ENCODE measurements at places on chromosomes 3 and 15. TPM values are rescaled to one million over a fixed set of nuclear protein-coding genes. Genes with fewer than 3 reads are reported as not detected.

DNA sequence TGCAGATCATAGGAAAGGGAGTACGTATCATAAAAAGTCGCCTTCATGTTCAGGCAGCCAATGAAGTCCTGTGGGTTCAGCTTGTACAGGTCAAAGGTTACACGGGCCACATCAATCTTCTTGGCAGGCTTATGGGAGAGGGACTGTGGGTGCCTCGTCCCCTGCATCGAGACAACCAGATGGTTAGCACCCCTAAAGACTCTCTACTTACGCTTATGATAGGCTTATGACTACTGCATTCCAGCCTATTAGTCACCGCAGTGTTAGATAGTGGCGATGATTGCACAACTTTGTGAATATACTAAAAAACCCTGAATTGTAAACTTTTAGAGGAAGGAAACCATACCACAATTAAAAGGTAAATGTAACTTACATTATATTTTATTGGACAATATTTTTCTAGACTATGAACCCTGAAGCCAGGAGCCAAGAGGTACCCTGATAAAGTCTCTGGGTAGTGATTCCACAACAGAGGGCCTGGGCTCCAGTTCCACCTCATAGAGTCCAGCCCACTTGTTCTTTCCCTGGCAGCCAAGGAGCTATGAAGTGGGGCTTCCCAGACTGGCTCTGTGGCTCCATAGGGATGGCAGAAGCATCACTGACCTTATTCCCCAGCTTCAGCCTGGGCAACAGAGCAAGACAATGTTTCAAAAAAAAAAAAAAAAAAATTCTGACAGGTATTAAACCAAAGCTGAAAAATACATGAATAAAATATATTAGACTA lies 2.5 kb upstream of the FANCD2 start:
- no peak for DNase-seq
- H3K4me1 ChIP-seq, result peaks cover 33% of the 10 kb centered on the region

- H3K4me3 ChIP-seq, result no peak overlapping the region
- no peak for DNase-seq
- no peak overlapping the region for H3K27ac ChIP-seq
- H3K27me3 ChIP-seq, result no peaks in the 10 kb centered on the region
- no peaks in the 10 kb centered on the region for H3K36me3 ChIP-seq
These were observed 39.4 kb upstream of the UBL7 start for GRCh38 chr15:74500401-74500800.

DNA sequence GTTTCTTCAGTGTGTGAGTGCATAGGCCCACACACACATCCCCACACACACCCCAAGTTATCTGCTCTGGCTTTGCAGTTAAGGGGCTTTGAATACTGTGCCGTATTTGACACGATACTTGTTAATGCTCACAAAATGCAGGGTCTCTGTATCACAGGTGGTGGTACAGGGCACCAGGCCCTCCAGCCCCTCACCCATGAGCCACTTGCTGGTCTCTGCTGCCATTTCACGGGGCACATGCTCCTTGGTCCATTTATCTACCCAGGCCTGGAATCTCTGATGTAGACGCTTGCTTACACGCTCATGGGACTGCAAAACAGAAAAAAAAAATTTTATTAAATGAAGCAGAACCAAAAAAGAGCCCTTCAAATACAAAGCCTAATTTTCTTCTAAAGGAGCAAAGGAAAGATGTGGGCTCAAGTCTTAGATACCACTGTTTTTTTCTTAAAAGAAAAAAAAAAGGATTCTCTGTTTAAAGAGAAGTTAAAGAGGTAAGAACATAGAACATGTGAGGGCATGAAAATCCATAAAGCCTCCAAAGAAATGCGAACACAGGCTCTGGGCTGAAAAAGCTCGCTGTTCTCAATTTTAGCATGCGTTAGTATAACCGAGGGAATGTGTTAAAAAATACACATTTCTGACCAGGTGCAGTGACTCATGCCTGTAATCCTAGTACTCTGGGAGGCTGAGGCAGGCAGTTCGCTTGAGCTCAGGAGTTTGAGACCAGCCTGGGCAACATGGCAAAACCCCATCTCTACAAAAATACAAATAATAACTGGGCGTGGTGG lies 3.7 kb upstream of the MAN2C1 start:
- peaks cover 60% of the 10 kb centered on the region for H3K36me3 ChIP-seq
- no peak overlapping the region for H3K27ac ChIP-seq
- peaks cover 27% of the 10 kb centered on the region for H3K4me1 ChIP-seq
- H3K27me3 ChIP-seq, result no peaks in the 10 kb centered on the region

- no peak overlapping the region for H3K27ac ChIP-seq
- no peaks in the 10 kb centered on the region for H3K27me3 ChIP-seq
- no peak overlapping the region for H3K4me3 ChIP-seq
- peaks cover 4% of the 10 kb centered on the region for H3K4me1 ChIP-seq
- no peak for DNase-seq
These were observed 13.7 kb downstream of the ACSBG1 start for GRCh38 chr15:78220713-78221112.

DNA sequence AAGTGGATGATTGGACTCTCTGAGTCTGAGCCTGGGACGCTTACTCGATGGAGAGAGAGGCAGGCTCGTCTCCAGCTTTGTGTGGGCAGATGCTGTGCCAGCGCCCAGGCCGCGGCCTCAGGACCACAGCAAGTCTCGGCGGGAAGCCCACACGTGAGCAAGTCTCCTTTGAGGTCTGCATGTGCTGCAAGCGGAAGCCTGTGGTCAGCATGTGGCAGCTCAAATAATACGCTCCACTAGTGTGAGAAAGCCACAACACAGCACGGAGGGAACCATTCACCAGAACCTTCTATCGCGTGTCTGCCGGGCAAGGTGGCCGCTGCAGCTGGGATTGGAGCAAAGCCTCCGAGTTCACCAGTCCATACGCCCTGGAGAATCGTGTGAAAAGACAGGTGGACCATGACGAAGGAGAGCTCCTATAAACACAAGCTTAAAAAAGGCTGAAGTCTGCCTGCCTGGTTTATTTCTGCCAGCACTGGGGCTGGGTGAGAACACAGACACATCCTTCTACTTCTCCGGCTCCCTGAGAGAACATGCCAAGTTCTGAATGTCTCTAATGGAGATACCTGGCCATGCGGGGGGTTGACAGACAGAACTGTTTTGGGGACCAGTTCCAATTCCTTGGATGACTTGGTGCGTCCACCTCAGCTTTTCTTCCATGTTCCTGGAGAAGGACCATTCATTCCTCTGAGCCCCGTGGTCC lies 82.0 kb upstream of the LRIG1 start:
- no peaks in the 10 kb centered on the region for H3K36me3 ChIP-seq
- H3K4me1 ChIP-seq, result peaks cover 19% of the 10 kb centered on the region
- H3K4me3 ChIP-seq, result no peak overlapping the region
- H3K27me3 ChIP-seq, result peaks cover 5% of the 10 kb centered on the region

CLDN18 gene
- total RNA-seq, result not detected

GPR62 gene
- not detected for total RNA-seq

MLH1 gene
- total RNA-seq, result 23.8 TPM

A4GNT gene
- total RNA-seq, result not detected

MCTP2 gene
- 10.8 TPM for total RNA-seq

All from CD4-positive, alpha-beta T cell (primary cell).